Fibroblast of skin of scalp (primary cell): ENCODE measurements at places on chromosomes 7 and 10.

DNA sequence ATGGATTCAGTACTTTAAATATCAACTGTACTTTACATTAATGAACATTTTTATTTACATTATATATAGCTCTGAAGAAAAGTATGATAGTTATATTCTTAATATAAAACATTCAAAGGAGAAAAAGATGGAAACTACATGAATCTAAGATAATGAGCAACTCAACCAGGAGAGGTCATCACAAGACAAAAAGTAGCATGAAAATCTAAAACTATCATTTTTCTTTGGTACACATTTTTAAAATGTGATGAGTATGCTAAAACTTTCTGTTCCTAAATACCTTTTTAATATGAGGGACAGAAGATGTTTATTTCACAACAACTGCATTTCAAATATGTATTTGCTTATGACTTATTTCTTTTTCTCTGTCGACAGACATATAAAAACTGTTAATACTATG lies 2.4 kb downstream of the CNTNAP2 start:
- no peak for DNase-seq

DNA sequence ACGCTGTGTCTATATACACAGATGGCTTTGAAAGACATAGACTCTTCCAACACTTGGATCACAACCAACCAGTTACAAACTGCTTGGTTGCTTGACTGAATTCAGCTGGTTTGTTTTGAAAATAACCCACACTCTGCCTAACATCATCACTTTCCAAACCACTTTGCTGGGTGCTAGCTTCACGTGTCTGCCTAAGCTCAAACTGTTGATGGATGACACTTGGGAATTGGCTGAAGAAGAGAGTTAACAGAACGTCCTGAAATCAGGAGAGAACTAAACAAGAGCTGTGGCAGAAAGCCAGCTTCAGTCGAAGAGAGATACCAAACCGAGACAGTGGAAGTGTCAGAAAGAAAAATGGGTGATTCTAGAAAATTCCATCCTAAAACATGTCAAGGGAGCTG lies 420.8 kb upstream of the AUTS2 start:
- no peak for DNase-seq

DNA sequence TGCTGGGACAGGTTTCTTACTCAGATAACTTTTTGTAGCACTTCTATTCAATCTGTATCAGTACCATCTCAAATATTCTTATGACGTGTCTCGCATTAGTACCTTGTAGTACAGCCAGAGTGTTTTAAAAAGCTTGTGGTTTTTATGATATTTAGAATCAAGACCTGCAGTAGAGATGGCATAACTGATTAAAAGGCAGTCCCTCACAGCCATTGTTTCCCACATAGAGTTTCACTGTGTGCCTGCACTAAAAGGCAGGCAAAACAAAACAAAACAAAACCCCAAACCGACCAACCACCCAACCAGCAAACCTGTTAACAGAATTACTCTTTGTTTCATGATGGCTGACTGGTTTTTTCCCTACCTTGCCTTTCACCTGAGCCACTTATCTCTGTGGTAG lies 221.3 kb upstream of the DGKB start:
- DNase-seq, result no peak

DNA sequence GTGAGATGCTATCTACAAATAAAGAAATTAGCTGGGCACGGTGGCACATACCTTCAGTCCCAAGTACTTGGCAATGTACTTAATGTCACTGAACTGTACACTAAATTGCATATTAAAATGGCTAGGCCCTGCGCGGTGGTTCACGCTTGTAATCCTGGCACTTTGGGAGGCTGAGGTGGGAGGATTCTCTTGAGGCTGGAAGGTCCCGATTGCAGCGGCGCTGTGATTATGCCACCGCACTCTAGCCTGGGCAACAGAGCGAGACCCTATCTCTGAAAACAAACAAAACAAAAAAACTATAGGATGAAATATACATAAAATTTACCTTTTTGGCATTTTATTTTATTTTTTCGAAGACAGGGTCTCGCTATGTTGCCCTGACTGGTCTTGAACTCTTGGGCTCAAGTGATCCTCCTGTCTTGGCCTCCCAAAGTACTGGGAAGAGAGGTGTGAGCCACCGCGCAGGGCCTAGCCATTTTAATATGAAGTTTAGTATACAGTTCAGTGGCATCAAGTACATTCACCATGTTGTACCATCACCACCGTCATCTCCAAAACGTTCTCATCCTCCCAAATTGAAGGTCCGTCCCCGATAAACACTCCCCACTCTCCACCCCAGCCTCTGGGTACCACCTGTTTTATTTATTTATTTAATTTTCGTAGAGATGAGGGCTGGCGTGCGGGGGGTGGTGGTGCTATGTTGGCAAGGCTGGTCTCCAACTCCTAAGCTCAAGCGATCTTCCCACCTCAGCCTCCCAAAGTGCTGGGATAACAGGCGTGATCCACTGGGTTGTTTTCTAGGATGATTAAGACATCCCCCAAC lies 1.3 kb upstream of the EIF3B start:
- DNase-seq, result no peak

DNA sequence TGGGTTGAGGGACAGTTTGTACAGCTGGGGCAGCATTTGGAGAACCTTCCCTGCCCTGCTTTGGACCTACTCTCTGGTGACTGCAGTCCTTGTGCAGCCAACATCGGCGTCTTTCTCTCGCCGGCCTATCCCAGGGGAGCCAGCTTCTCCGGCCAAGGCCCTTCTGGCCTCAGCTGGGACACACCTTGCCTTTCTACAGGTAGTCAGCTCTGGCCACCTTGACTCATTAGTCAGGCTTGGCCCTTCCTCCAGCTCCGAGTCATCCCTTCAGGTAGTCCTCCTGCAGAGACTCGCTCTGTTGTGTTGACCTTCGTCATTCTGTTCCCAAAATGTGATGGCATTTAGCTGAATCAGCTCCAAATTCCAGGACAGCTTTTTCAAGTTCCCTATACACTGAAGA lies 145.0 kb upstream of the CHST15 start:
- no peak for DNase-seq

DNA sequence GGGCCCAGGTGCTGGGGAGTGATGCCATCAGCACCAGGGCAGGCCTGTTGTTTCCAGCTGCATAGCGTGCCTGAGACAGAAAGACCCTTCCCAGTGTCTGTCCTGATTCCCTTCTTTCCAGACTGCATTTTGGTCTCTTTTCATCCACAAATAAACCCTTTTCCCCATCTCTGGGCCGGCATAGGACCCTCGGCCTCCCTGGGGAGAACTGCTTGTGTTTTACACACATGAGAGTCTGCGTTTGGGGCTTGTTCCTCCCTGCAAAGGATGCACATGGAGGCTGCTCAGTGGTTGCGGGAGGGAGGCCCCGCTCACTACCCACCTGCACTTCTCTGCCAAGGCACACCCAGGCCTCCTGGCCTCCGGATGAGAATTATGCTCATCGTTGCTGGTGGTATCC lies 5.8 kb upstream of the MMP21 start:
- no peak for DNase-seq

- DNase-seq, result no peak
These were observed 143.3 kb upstream of the KAT6B start for GRCh38 chr10:74683067-74683466.

DNA sequence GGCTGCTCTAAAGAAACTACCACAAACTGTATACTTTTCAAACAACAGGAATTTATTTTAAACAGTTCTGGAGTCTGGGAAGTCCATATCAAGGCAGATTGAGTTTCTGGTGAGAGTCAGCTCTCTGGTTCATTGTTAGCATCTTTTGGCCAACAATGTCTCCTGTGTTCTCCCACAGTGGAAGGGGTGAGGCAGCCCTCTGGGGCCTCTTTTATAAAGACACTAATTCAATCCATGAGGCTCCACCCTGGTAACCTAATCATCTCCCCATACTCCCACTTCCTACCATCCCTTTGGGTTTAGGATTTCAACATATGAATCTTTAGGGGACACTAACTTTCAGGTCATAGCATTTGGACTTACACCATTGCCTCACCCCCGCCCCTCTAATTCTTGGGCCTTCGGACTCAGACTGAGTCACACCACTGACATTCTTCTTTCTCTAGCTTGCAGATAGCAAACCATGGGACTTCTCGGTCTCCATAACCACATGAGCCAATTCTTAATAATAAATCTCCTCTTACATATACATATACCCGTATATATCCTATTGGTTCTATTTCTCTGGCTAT lies 64.3 kb upstream of the ANTXRL start:
- peak; percentile 6 for DNase-seq

DNA sequence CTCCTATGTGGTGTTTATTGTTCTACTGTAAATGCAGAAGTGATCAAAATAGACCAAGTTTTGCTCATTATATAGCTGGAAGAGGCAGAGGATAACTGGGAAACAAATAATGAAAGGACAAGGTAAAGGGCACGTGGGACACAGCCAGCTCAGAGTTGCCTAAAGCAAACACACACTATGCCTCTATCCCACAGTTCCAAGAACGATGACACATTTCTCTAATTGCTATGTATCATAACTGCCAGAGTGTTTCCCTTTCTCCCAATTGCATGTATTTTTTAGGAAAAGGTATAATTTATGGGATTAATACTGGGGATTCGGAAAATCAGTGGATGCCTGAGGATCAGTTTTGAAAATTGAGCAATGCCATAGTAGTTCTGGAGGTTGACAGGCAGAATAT lies 49.0 kb downstream of the CCDC71L start:
- DNase-seq, result no peak

GRCh38 chr7:18896343-18896975 lies 221.0 kb downstream of the TWIST1 start:
- DNase-seq, result no peak

GRCh38 chr10:32661346-32661745 lies 215.4 kb downstream of the CCDC7 start:
- no peak for DNase-seq

GRCh38 chr7:155229548-155230168 lies 68.0 kb upstream of the INSIG1 start:
- DNase-seq, result no peak

DNA sequence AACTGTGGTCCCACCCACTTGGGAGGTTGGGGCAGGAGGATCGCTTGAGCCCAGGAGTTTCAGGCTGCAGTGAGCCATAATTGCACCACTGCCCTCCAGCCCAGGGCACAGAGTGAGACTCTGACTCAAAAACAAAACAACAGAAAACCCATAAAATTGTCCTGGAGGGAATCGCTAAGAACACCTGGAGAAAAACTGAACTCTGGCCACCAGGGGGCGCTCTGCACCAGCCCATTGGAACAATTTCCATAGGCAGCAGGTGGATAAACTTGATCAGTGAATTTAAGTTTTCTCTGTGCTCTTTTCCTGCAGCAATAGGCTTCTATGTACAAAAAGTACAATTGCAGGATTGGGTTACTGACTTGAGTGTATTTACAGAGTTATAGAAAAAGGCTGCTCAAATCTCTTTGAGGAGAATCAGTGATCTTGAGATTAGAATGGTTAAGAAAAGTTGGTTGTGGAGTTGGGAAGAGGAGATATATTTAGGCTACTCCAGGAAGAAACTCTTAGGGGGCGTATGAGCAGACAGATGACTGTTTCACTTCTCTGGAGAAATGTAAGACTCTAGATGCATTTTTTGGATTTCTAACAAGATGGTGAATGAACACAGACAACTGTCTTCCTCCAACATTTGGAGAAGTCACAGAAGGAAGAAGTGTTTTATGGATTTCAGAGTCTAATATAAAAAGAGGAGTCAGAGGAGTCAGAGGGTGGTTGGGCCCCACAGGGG lies 274.9 kb upstream of the GALNT17 start:
- peak; percentile 68 for DNase-seq

GRCh38 chr10:132942101-132943057 lies at the start of gene CFAP46:
Gene CFAP46, minus strand, starts transcription at chr10:132942570. Its CDS starts 86 bp downstream, at chr10:132942484.
- DNase-seq, result peak; percentile 73

- DNase-seq, result no peak
These were observed 28.1 kb upstream of the NPVF start for GRCh38 chr7:25256333-25256819.
